ENCODE measurements at places on chromosomes 13 and 19. TPM values are rescaled to one million over a fixed set of nuclear protein-coding genes. Genes with fewer than 3 reads are reported as not detected.

IGFL3 gene
- polyA plus RNA-seq, result not detected

CATSPERD gene
- polyA plus RNA-seq, result 31.3 TPM

TGFBR3L gene
- polyA plus RNA-seq, result 1.2 TPM

GPR183 gene
- polyA plus RNA-seq, result 2.3 TPM

TNNT1 gene
- 84.0 TPM for polyA plus RNA-seq

SYCN gene
- polyA plus RNA-seq, result 36.5 TPM

ERICH4 gene
- polyA plus RNA-seq, result 0.61 TPM

YIF1B gene
- 52.1 TPM for polyA plus RNA-seq

CEACAM3 gene
- polyA plus RNA-seq, result not detected

RNF225 gene
- not detected for polyA plus RNA-seq

USHBP1 gene
- polyA plus RNA-seq, result 2.6 TPM

PEX11G gene
- polyA plus RNA-seq, result 26.0 TPM

SLITRK5 gene
- 0.24 TPM for polyA plus RNA-seq

BRME1 gene
- 17.8 TPM for polyA plus RNA-seq

ZNF132 gene
- polyA plus RNA-seq, result 5.5 TPM

TMEM272 gene
- 0.50 TPM for polyA plus RNA-seq

GAMT gene
- polyA plus RNA-seq, result 92.2 TPM

ATP4A gene
- polyA plus RNA-seq, result 1.1 TPM

Data from testis (tissue), 5 donors.